ENCODE measurements at places on chromosomes 7 and 10.

GRCh38 chr7:73871163-73872011 is 10.4 kb downstream of the TMEM270 start:
- DNase-seq: no peak

- DNase-seq: peak; percentile 64
Observed at GRCh38 chr7:44633254-44634186, 27.1 kb downstream of the OGDH start.

DNA sequence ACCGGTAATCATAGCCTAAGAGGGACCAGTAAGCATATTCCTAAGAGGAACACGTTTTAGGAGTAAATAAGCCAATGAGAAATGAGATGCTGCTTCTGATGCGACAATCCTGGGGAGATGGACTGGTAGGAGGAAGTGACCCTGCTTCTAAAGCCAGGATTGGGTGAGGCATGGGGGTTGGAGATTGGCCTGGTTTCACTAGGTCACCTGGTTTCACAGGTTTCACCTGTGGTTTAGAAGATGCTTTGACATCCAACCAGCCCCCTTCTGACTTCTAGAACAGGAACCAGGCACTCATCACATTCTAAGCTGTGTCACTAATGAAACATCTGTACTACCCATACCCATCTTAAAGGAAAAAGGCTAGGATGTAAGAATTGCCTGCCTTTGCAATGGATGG is 53.0 kb upstream of the BAMBI start:
- DNase-seq: no peak

DNA sequence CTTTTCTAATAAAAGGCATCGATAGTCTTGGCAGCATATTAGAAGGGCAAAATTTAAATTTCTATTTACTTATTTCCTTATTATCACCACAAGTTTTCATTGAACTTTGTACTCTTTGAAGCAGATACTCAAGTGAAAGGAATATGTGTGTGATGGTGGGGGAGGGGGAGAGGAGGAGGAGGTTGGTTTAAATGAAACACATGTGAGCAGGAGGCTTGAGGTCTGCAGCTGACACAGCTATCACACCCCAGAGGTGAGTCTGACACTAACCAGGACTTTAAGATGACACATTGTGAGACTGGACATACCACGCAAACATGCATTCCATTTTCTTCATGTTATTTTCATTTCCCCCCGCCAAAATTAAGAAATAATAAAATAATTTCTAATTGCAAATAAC is 63.3 kb downstream of the CTTNBP2 start:
- no peak for DNase-seq

- no peak for DNase-seq
Observed at GRCh38 chr7:123096976-123097375, 101.5 kb upstream of the TAS2R16 start.

DNA sequence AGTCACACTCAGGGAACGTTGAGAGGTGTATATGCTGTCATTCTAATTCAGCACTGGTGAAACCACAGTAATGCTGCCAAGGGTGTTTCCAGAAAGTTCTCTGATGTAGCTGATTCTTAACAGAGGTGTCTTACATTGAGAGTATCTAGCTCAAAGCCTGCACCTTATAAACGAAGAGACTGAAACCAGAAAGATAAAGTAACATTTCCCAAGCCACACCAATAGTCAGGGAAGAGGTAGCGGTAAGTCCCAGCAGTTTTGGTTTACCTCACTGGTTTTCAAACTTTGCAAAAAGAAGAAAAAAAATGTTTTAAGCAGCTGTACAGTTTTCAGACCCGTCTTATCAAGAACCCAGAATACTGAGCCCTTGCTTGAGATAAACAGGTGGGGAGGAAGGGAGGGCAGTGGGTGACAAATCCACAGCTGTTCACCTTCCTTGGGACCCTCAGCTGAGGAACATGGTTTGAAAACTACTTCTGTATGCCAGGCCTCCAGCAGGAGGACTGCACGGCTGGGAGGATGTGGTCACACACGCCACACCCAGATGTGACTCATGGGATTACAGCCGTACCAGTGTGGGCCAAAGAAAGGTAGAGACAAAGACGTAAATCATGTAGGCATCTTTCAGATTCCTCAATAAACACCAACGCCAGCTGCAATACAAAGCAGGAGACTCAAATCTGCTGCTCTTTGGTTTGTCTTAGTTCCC is 63.9 kb upstream of the GSDME start:
- DNase-seq: peak; percentile 87

DNA sequence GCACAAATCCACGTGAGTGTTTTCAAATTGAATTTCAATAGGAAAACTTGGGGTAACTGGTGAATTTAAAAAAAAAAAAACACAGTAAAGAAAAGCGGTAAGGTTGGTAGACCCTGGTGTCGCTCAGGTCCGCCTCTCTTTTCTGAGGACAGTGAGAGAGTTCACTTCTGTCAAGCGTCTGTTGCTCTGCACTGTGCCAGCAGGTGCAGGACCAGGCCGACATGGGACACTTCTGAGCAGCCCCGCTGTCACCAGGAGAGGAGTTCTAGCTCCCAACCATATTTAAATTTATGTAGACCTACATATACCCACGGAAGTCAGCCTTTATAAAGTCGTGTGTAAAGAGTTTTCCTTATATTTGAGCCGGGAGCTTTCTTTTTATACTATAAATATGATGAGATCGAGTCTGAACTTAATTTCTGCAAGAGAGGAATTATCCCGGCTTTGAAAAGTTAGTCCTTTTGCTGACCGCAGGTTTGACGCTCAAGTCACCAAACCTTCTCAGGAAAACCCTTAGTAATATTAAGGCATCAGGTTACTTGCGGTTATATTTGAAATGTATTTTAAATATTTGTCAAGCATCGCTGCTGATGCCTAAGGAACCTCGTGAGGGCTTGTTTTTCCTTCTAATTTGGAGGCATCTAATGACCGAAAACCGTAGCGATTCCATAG is 531 bp downstream of the IKZF1 start:
- peak; percentile 70 for DNase-seq

- no peak for DNase-seq
Observed at GRCh38 chr10:132743925-132744490, 41.9 kb downstream of the NKX6-2 start.

DNA sequence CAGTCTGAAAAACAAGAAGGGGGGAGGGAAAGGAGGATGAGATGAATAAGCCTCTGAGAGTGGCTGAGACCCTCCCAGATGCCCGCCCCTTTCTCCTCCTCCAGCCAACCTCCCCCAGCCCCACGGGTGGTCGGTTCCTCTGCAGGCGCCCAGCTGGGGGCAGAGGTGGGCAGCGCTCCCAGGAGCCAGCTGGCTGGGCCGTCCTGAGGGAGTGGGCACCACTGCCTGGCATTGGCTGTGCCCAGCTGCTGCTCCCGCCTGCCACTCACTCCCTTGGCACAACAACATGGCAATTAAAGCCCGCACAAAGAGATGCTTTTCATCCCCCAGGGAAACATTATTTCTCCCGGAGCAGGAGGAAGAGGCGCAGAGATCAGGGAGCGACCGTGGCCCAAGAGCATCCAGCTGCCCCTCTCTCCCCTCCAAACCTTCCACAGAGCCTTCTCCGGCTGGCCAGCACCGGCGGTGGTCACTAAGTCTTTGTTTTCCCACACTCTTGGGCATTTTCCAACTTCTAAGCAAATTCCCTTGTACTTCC is 107.2 kb downstream of the SPDYE5 start:
- no peak for DNase-seq

DNA sequence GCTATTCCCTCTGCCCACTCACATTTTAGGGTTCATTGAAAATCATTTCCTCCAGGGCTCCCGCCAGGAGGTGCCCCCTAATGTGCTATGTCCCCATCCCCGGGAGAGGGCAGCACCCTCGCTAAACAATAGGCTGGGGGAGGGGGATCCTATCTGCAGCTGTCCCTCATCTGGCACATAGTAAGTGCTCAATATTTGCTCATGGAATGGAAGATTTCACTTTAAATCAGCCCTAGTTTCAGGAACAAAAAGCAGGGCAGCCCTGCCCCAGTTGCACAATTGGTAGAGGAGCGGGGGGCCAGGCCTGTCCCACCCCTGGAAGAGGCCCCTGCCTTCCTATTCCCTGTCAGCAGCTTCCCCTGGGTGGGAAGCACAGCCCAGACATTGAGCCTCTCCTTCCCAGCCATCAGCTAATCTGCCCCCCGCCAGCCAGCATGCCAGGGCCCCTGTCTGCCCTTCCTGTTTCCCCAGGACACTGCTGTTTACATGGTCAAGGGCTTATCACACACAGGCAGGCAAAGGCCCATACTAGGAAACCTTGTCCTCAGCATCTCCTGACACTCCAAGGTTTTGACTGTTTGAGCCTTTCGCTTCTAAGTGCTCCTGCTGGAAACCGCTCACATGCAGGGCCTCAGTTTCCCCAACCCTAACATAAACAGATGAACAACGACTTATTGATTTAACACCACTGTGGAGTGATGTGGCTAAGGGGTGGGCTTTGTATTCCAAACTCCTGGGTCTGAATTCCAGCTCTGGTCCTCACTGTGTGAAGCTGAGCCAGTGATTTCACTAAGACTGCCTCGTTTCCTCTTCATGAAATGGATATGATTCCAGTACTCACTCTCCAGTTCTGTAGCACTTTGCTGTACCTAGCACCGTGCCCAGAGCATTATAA is 130.7 kb upstream of the ZMIZ1 start:
- DNase-seq: peak; percentile 12
